Nephron progenitor cell (in vitro differentiated cells): ENCODE measurements at places on chromosomes 7 and 10.

DNA sequence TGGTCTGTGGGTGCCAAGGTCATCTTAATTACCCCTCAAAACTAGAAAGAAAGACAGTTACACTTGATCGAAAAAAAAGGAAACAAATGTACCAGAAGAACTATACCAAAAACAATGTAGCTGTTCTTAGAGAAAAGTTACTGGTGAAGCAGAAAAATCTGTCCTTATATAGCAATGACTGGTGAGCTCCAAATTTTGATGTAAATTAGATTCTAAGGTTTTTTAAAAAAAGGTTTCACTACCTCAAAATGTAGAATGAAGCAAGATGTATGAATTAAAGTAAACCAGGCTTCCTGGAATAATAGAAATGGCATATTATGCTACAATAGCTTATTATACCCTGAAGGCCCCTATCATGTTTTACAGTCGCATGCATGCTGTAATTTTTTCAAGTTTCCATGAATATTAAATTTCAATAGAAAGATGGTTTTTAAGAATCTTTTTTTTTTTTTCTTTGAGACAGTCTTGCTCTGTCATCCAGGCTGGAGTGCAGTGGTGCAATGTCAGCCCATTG is 28.4 kb upstream of the FKBP9 start:
- DNase-seq, result no peak

DNA sequence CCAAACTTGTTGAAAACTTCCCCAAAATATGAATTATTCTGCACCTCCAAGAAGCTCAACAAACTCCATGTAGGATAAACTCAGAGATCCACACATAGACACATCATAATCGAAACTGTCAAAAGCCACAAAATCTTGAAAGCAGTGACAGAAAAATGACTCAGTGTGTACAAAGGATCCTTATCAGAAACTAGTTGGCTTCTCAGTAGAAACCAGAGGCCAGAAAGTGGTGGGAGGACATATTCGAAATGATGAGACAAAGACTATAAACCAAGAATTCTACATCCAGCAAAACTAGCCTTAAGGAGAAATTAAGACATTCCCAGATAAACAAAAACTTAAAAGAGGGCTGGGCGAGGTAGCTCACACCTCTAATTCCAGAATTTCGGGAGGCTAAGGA is 38.5 kb downstream of the MCMBP start:
- no peak for DNase-seq

DNA sequence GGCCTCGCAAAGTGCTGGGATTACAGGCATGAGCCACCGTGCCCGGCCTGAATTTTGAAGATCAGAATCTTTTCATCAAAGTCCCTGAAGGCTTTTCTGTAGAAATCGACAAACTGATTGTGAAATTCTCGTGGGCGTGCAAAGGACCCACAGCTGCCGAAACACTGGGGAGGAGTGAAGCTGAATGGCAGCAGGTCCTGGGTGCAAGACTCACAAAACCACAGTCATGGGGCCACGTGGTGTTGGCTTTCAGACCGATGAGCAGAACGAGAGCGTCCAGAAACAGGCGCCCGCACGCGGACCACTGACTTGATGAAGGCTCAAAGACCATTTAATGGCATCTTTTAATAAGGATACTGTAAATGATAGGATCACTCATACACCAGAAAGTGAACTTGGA is 24.7 kb upstream of the PRKAR1B start:
- no peak for DNase-seq

DNA sequence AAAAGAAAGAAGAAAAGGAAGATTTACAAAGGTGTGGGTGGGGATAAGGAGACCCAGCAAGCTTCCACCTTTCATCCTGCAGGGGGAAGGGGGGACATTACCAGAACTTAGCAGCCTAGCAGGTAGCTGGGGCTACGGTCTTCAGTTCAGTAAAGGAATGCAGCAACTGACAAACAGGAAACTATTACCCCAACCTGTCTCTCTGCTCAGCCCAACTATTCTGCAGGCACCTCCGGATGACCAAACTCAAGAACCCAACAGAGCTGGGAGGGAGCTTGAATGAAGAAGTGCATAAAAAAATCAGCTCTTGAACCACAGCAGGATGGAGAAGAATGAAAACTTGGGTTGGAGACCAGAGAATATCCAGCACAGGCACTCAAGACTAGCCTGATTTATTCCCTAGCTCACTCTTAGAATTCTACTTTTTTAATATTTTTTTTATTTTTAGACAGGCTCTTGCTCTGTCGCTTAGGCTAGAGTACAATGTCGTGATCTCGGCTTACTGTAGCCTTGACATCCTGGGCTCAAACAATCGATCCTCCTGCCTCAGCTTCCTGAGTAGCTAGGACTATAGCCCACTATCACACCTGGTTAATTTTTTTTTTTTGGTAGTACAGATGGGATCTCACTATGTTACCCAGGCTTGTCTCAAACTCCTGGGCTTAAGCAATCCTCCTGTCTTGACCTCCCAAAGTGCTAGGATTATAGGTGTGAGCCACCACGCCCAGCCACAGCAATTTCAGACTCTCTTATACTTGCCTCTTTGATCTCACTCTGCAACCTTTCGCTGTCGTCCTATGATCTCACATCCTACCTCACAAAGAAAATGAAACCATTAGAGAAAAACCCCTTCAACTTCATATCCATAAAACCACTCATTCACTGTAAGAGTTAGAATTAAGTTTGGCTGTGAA is 18.5 kb upstream of the C10orf67 start:
- DNase-seq, result no peak

DNA sequence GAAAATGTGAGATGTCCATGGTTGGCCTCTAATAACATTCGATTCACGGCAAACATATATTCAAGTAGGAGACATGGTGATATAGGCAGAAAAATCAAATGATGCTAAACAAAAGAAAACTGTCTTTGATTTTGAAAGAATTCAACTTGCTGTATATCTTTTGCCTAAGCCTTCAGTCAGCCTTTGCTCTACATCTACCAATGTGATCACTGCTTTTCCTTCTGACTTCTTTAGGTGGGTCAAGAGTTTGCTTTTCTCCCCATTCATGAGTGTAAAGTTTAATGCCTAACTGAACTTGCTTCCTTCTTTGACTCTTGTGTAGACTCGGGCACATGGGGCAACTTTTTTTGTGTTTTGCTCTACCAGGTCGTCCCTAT is 417 bp upstream of the HIF1AN start:
- DNase-seq, result no peak

- DNase-seq, result no peak
Measured at GRCh38 chr7:64574540-64575099, 11.7 kb upstream of the ZNF680 start.

GRCh38 chr7:19397911-19398310 is 252.7 kb upstream of the FERD3L start:
- DNase-seq, result no peak

GRCh38 chr10:61024151-61024855 is 80.3 kb upstream of the RHOBTB1 start:
- no peak for DNase-seq

GRCh38 chr7:29449569-29450260 is 113.9 kb upstream of the PRR15 start:
- DNase-seq, result no peak

- DNase-seq, result no peak
Measured at GRCh38 chr10:124622158-124622557, 122.0 kb downstream of the FAM53B start.

DNA sequence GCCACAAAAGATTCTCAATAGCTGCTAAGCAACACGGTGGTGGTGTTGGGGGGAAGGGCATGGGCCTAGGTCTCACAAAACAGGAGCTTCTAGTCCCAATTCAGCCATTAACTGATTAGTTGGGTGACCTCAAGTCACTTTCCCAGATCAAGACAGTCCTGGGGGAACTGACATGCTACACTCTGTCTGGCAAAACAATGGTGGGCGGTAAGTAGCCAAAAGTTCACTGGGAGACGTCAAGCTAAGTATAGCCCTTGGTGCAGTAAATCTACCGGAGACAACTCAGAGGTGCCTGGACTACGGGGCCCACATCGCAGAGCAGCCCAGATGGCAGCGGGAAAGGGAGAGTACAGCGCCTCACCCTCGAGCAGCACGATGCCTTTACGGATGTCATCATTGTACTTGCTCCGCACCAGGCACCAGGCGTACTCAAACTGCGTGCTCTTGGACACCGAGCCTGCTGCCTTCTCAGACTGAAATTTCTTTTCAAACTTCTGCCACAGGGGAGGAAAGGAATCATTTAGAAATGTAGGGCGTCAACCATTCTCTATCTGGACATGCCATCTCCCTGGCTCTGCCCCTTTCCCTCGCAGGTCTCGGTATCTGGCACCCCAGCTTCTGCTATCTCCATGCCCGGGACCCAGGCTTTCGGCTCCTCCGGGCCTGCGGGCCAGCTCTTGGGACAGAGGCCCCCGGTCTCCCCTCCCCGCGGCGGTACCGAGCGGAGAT is 1.1 kb downstream of the FIS1 start:
- no peak for DNase-seq

DNA sequence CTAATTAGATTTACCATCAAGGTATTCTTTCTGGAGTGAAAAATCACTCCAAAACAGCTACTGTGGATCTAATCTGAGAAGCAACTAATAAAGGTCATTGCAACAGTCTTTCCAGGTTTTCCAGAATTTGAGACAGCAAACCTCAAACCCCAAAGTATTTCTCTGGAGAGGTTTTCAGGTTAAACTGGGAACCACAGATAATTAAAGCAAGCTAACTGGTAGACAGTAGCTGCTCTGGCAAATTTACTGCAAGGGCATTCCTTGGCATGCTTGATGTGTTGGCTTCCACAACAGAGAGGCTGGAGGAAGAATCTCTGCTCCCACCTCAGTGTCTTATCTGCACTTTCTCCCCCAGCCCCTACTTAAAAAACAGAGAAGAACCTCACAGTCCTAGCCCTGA is 140.0 kb upstream of the NRBF2 start:
- no peak for DNase-seq
